ENCODE measurements at places on chromosomes 16 and 17. TPM values are rescaled to one million over a fixed set of nuclear protein-coding genes. Genes with fewer than 3 reads are reported as not detected.

DNA sequence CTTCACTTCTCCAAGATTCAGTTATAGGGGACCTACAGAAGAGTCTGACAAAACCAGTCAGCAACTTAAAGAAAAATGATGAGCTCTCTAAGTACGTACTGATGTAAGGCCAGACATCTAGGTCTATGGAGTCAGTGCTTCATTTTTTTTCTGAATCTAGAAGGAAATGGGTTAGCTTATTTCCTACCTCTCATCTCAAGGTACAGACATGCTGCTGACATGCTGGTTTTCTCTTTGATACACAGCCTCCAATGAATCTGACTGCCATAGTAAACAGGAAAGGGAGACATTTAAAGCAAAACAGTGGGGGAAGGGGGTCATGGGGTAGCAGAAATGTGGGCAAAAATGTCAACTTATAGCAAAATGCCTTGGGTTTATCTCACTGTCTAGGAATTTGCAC is 16.4 kb downstream of the CDR2 start:
- no peak for DNase-seq

DNA sequence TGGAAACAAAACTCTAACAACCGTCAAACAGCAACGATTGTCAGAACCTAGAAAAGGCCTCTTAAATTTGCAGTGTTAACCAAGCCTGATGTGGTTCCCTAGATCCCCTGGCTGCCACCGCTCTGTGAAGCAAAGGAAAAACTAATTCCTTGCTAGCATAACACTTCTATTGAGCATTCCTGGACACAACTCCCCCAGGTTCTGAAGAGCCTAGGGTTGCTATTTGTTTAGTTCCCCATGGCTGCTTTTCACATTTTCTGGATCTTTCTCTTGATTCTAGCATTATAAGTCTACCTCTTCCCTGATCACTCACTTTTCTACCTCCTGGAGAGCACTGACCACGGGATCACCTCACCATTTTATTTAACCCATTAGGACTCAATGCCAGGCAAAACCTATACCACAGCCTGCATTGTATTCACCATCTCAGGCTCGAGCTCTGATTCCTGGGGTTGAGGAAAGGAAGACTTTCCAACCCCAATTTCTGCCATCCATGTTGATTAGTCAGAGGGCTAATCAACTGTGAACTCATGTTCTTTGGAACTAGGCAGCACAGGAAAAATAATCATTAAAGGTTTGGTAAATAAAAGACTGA is 692 bp upstream of the KCNJ16 start:
- no peak for DNase-seq

DNA sequence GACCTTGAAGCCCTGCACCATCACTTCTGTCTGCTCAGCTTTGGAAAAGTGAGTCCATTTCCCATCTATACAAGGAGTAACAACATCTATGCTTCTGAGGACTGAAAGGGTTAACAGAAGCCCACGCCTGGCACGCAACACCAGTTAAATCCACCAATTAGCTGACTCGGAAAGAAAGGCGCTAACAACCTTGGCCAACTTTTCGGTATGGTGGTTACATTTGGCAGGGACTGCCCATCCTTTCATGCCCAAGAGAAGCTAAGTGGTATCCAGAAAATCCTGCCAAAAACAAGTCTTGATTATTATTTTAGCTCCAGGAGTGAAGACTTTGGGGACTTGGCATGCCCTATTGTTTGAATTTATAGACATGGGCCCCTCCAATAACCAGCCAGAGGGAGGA is 202.3 kb upstream of the RPL38 start:
- no peak for DNase-seq

DNA sequence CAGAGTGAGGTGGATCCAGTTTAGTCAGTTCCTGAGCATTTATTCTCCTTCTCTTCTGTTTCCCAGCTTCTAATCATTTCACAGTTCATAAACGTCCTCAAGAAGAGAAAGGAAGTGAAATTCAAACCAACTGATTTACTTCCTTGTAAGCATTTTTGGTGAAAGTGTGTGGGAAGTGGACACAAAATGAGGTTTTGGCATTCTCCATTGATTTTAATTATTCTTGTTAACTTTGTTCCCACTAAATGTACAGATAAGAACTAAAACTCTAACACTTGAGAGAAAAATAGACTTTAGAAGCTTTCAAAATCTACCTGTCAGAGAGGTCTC is 42.7 kb upstream of the CORO6 start:
- no peak for DNase-seq

DNA sequence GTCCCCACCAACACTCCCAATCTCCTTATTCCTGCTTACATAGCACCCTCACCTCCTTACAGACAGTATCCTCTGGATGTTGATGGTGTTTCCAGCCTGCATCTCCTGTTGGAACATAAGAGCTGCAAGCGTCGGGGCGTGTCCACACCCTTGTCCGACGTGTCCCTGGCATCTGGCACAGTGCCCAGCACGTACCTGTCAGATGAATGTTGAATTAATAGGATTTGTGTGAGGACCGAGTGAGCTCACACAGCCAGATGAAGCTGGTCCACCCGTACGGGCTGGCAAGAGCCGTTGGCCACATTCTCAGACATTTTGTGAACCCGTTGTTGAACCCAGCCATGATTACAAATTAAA is 12.2 kb upstream of the CBX4 start:
- DNase-seq, result no peak

DNA sequence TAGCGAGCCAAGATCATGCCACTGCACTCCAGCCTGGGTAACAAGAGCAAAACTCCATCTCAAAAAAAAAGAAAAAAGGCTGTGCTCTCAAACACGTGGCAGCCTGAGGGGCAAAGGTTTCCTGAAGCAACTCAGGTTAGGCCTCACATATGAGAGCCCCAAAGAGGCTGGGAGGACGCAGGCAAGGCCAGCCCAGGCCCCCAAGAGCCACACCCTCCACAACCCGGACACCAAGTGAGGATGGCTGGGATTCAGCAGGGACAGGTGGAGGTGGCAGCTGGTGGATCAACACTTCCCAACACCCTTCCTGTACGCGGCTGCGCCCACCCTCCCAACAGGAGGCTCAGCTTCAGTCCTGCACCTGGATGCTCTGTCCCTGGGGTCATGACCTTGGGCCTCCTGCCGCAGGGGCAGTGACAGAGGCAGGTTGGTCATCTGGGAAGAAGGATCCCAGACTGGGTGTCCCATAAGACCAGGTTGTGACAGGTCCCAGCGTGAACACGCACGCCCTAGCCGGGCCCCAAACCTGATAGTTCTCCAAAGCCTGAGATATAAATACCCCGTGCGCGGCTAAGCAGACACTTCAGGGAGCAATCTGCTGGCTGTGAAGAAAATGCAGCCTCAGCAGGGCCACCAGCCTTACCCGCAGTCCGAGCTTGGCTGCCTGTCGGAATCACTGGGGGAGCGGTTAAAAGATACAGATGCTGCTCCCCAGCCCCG is 78.1 kb downstream of the TIMM22 start:
- DNase-seq, result peak; percentile 38

GRCh38 chr16:57133886-57134285 is 41.5 kb downstream of the CPNE2 start:
- DNase-seq, result no peak

- DNase-seq, result peak; percentile 23
Observed at GRCh38 chr16:1800701-1801100, 7.2 kb upstream of the IGFALS start.

GRCh38 chr17:79033741-79034501 is 10.0 kb downstream of the C1QTNF1 start:
- peak; percentile 78 for DNase-seq

DNA sequence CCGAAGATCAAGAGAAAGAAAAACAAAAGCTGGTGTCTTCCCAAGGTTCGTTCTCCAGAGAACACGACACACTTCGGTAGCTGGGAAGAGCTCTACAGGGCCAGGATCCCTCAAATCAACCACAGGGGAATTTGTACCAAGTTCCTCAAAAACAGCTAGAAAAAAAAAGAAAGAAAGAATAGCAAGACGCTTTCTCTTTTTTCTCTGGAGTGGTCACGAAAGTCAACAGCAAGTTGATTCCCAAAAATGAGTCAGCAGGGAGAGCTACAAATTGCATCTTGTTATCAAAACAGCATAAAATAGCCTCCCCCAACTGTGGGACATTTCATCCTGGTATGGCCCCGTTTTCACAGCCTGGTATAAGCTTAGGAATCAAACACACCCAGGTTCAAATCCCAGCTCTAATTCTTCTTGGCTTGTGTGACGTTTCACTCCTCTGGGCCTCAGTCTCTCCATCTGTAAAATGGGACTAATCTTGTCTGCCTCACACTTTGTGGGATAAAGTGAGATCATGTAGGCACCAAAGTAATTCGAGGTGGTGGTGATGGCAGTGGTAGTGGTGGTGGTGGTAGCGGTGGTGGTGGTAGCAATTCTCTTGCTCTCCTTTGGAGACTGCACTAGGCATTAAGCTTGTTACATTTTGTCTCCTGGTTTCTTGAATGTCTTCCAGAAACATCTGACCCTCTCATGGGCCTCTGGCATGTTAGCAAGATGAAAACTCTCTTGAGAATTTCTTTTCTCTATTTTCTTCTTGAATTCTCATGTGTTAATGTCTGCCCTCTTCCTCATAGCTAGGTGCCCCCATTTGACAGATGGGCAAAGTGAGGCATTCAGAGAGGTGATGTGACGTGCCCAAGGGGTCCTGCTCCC is 988 bp upstream of the IL21R start:
- DNase-seq, result peak; percentile 67

DNA sequence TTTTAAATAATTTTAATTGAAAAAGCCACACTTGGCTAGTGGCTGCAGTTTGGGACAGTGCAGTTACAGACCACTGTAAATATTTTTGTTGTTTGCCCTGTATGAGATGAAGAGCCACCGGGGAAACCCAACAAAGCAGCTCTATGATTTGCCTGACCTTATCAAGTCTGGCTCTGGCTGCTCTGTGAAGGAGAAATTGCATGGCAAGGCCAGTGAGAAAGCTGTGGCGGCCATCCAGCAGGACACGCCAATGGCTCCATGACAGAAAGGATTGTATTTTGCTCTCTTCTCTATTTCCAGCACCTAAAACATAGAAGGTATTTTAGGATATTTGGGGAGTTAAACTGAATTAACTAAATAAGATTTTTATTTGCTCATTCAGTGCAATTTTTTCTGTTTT is 330.0 kb upstream of the DYNLRB2 start:
- DNase-seq, result no peak

MAPK8IP3 gene
- total RNA-seq, result 108 TPM

MT3 gene
- total RNA-seq, result not detected

ANKRD40CL gene
- total RNA-seq, result not detected

CIBAR2 gene
- total RNA-seq, result not detected

PLA2G10 gene
- not detected for total RNA-seq

SERPINF2 gene
- 0.67 TPM for total RNA-seq
